ENCODE measurements at places on chromosomes 4 and X.
A peak's percentile ranks its signal among the peaks of the same experiment; 100 is the strongest.

DNA sequence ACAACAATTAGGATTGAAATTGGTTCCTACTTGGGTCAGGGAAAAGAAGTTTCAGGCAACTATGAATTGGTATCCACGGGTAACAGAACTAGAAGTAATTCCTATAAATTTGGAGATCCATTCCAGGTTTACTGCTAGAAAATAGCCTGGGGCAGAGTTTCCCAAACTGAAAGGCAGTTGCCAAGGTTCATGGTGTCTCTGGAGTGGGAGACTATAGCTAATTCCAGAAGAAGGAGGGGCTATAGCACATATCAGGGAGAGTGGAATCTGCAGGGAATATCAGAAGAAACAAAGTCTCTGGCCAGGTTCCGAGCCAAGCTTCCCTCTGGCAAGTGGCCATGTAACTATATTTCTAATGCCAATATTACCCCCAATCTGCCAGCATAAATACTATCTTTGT, 166.3 kb downstream of the GALNTL6 start:
- DNase-seq = no peak

- no peak for DNase-seq
These were observed at the start of gene ADH7 for GRCh38 chr4:99435154-99435553. TSS of gene ADH7 (minus strand) at chr4:99435342. CDS start at chr4:99435233, 109 bp downstream.

DNA sequence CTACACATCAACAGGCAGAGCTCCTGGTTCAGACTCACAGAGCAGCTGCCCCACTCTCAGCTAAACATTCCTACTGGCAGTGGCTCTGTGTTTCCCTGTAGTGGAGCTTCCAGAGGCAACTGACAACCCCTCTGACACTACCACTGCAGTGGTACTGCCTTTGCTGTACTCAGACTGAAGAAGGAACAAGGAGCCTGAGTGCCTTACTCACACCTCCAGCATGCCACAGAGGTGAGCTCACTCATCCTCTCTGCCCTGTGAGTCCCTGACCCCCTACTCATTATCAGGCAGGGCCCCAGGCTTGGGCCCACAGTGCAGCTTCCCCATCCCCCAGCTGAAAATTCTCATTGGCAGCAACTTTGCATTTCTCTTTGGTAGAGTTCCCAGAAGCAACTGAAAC, 240.5 kb upstream of the POF1B start:
- no peak for DNase-seq

GRCh38 chrX:43500996-43501694, 155.0 kb upstream of the MAOA start:
- no peak for DNase-seq

DNA sequence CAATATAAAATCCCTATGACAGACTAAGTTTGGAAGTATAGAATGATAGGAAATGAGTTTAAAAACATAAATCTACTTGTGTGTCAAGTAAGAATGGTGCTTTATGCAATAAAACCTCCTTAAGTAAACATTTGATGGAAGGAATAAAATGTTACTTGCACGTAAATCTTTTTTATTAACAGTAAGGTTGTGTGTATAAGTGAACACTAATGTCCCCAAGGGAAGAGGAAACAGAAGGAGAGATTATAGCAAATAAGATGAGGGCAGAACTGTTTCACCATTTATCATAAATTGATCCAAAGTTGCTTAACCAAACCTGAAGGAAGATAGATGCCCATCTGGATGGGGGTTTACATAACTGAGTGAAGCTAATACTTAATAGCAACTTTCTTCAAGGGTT, 86.8 kb downstream of the FRMPD4 start:
- DNase-seq = no peak

DNA sequence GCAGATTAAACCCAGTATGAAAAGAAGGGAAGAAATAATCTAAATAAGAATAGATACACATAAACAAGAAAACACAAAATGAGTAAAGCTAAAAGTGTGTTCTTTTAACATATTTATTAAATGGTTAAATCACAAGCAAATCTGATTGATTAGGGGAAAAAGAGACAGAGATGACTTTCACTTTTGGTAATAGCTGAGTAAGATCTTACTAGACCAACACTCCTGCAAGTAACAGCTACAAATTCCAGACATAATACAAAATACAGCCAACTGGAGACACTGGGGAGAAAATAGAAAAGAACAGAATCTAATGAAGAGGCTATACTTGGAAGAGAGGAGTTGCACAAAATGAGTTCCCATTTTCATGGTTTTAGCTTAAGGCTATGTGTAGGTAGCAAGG, 33.5 kb downstream of the OR13H1 start:
- DNase-seq = no peak

DNA sequence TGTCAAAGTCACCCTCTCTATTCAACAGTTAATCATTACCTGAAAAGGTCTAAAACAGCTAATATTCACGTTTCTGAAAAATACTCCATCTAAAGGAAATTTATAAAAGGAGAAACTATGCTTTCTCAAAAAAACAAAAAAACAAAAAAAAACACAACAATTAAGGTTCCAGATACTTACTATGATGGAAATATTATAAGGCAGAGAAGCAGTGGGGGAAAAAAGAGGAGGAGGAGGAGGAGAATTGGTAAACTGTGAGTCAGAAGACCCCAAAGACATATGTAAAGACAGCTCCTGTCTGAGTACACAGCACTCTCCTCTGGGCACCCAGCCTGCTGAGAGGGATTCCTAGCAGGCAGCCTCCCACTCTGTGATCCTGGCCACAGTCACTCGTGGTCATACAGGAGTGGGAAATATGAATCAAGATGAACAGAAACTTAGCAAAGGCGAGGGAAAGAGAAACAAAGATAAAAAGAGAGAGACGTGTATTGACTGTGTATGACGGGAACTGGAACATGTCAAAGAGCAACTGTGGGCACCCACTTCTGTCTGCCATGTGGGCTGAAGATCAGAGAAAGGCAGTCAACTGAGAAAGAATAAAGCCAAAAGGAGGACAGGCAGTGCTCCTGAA, 12.5 kb downstream of the KLHL15 start:
- DNase-seq = no peak

GRCh38 chr4:133910165-133910564, 291.4 kb downstream of the PABPC4L start:
- DNase-seq = no peak

GRCh38 chr4:53591372-53591892, at the start of gene LNX1:
TSS of gene LNX1 (minus strand) at chr4:53591486. CDS start at chr4:53574002, 17,484 bp downstream.
- DNase-seq = no peak

GRCh38 chrX:108641589-108642272, 94.6 kb downstream of the IRS4 start:
- no peak for DNase-seq

DNA sequence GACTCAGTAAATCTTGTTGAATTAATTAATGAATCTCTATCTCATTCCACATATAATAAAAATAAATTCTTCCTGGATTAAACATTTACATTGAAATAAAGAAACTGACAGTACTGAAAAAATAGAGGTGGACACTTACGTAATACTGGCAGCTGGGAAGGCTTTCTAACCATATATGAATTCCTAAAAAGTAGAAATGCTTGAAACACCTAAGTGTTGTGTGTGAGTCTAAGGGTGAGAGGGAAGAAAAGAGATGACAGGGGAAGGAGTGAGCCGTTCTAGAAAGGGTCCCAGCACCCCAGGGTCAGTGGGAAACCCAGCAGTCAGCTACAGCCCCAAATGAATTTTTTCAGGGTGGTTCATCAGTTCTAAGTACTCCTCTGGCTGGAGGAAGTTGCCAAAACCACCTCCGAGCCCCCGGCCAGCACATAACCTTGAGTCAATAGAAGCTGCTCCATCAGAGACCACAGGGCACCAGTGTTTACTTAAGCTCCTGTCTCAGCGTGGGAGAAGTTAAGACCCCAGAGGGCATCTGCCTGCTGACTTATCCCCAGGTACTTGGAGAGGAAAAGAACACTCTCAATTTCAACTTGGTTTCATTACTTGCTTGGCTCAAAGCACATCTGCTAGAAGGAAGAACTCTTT, 18.3 kb downstream of the GAB3 start:
- no peak for DNase-seq

DNA sequence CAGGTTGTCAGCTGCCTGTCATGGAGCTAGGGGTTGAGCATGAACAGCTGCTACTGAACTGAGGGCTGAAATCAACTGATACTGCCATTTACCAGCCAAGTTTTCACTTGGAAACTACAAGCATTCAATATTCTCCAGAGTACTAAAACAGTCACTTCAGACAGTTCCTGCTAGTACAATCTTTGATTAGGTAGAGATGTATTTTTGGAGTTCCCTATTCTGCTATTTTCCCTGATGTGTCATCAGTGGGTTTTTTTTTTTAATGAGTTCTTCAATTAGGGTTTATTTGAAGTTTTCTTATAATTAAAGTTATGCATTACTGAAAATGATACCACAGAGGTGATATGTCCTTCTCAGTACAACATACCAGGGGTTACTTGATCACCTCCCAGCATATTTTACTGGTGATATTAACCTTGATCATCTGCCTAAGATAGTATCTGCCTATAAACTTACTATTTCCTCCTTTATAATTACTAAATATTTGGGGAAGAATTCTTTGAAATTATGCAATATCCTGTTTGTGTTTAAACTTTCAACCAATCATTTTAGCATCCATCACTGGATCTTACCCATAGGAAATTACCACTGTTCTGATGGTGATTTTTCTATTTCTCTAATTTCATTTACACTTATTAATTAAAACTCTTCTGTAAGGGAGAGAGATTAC, 13.6 kb downstream of the PDCL2 start:
- DNase-seq = no peak

GRCh38 chrX:153903238-153903980, 1.1 kb upstream of the AVPR2 start:
- DNase-seq = no peak

DNA sequence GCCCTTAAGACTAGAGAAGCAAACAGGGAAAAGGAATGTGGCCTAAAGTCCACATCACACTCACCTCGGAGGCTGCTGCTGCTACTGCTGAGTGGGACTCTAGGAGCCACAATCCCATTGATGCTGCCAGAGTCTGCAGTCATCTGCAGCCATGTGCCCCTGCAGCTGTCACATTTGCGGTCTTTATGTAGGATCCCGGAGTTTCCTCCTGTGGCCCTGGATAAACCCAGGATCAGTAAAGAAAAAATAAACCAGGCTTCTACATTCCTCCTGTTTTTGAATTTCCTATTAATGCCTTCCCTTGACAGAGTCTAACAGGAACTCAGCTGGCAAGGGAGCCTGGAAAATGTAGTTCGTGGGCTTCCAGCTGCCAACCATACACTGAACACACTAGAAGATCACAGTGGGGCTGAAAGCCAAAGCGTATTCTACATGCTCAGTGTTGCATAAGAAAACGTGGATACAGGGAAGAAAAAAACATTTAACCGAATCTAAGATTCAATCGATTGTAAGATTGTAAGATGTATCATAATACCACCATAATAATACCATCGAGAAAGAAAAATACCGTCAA, 10.3 kb upstream of the PHEX start:
- no peak for DNase-seq

- DNase-seq = no peak
These were observed 24.1 kb downstream of the PHEX start for GRCh38 chrX:22056235-22056634.

DNA sequence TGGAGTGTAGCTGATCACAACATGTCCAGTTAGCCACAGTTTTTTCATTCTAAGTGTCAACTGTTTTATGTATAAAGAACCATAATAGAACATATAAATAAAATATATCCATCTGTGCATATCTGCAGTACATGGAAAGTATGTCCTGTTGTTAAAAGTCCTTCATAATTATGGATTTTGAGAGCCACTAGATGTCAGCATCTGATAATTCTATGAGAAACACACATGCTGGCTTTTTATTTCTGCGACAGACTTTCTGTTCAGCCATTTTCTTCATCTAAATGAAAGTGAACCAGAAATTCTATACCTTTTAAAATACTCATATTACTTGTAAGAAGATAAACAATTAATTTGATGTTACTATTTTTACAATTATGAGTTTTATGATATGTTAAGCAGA, 251.5 kb downstream of the GPM6A start:
- no peak for DNase-seq

DNA sequence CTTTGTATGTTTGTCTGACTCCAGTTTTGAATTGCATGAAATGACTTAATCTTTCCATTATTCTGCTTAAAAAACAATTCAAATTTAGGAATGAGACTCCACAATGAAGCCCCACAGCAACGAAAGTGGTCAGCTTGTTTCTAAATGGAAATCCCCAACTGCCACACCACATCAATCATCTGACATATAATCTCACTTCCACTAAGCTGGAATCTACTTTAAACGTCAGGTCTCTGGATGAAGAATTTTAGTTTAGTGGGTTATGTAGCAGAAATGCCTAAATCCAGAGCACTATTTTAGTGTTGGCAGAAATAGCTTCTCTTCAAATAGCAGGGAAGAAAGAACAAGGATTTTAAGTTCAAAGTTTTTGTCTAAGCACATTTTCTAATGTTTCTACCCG, 1.7 kb upstream of the BMP2K start:
- DNase-seq = no peak

GRCh38 chrX:39705290-39705689, 392.5 kb downstream of the BCOR start:
- DNase-seq = peak; percentile 41

GRCh38 chr4:44544158-44544557, 95.5 kb upstream of the KCTD8 start:
- DNase-seq = no peak

- no peak for DNase-seq
These were observed 86.8 kb downstream of the GATB start for GRCh38 chr4:151673908-151674520.

DNA sequence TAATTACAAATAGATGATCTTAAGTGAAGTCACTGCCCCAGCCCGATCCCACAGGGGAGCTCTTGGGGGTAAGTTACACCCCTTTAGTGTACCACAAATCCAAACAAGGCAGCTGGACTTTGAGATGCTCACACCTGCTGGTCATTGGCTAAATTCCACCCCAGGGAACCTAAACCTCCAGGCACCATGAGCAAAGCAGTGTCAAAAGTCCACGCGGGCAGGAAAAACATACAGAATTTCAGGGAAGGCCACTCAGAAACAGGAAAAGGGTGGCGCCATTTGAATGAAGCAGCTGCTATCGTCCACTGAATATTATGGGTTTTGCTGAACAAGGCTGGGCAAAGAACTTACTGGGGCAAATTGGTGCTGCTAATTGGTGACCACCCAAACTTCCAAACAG, 30.9 kb downstream of the SUPT20HL1 start:
- no peak for DNase-seq

DNA sequence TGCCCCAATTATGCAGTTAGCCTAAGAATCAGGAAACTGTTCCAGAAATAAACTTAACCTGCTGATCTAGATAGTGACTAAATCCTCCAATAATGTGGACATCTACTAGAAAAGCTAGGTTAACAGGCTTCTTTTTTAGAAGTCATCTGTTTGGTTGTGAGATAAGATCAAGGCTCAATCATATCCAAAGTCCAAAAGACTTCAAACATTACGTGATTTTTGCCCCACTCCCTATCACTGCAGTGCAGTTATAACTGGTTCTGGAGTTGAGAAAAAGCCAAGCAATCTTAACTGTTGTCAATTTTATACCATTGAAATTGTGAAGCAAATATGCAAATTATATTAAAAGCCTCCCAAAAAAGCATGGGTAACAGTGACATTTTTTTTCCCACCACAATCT, 781.4 kb downstream of the KLHL13 start:
- no peak for DNase-seq

GRCh38 chr4:23680671-23681518, 209.0 kb downstream of the PPARGC1A start:
- no peak for DNase-seq

- peak; percentile 1 for DNase-seq
These were observed 2.8 kb downstream of the NLRP2B start for GRCh38 chrX:57677132-57677858.

- no peak for DNase-seq
These were observed 32.1 kb downstream of the NDUFB11 start for GRCh38 chrX:47112316-47112954.

- peak; percentile 58 for DNase-seq
These were observed 5.6 kb upstream of the KANTR start for GRCh38 chrX:53088136-53088974.

- DNase-seq = no peak
These were observed 15.3 kb downstream of the NOP14 start for GRCh38 chr4:2947926-2948325.
